Activated naive CD8-positive, alpha-beta T cell treated with anti-CD3 and anti-CD28 coated beads for 36 hours (primary cell): ENCODE measurements at places on chromosomes 7 and 10.

DNA sequence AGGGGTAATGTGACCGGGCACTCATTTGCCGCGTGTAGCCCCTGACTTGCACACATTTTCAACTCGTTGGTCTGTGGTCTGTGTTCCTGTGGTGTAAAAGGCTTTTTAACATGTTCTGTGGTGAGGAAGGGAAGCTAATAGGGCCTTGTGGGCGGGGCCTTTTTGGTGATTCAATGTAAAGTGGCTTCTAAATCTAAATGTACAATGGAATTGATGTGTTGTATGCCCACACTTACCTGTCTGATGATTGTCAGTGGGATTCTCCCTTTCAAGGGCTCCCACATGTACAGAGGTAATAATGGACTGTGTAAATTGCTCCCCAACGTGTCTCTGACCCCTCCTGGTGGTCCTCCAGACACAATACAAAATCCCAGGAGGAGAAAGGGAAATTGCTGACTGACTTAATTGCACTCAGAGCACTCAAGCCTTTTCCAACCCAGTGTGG is 43.1 kb upstream of the GATAD1 start:
- peak; percentile 45 for DNase-seq

- DNase-seq = no peak
Measured at GRCh38 chr7:18806177-18806576, 310.6 kb downstream of the HDAC9 start.

- no peak for DNase-seq
Measured at GRCh38 chr10:3452173-3452626, 279.6 kb upstream of the PITRM1 start.

DNA sequence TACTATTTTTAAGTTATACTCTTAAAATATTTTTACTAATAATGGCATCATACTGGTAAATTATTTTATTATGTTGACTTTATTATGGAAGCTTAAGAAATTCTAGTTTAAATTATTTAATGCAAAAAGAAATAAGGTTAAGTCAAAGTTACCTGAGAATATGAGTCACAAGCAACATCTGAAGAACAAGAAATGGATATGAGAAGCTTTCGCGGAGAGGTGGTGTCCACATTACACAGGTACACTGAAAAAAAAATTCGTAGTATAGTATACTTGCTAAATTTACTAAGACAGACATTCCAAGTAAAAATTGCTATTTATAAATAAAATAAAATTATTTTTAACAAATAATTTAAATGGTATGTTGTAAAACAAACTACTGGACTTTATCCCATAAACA is 143.8 kb downstream of the AVL9 start:
- DNase-seq = no peak

GRCh38 chr7:100791881-100792666 is 35.2 kb downstream of the EPHB4 start:
- no peak for DNase-seq

- DNase-seq = no peak
Measured at GRCh38 chr10:83515001-83515400, 624.3 kb upstream of the GHITM start.

DNA sequence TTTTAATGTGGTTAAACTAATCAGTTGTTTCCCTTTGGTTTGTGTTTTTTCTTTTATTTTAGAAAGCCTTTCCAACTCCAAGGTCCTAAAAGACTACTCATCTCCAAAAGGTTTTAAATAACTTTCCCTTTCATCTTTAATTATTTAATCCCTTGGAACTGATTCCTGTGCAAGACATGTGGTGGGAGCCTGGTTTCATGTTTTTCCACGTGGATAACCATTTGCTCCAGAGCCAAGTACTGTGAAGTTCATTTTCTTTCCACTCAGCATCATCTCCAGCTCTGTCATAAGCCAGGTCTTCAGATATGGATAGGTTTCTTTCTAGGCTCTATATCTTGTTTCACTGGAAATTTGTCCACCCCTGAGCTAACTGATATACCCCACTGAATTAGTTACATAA is 16.7 kb downstream of the PPP1R3C start:
- DNase-seq = no peak

DNA sequence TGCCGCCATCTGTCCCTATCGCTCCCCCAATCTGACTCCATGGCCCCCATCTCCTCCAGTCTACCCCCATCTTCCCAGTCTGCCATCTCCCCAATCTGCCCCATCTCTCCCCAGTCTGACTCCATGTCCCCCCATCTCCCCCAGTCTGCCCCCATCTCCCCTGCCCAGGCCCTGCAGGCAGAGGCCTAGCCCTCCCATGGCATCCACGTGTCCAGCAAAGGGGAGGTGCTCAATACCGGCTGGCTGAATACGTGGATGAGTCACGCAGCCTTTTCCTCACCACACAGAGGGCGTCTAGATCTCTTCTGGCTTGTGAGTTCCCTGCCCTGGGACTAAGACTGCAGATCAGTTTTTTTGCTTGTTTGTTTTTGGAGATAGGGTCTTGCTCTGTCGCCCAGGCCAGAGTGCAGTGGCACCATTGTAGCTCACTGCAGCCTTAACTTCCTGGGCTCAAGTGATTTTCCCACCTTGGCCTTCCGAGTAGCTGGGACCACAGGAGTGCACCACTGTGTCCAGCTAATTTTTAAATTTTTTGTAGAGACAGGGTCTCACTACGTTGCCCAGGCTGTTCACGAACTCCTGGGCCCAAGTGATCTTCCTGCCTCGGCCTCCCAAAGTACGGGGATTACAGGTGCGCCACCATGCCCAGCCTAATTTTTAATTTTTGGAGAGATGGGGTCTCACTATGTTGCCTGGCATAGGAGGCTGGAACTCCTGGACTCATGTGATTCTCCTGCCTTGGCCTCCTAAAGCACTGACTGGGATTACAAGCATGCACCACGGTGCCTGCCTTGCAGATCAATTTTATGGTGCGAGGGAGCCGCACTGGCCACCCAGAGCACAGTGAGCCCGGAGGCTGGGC is 15.3 kb upstream of the GPR146 start:
- DNase-seq = peak; percentile 74

- DNase-seq = no peak
Measured at GRCh38 chr7:136665878-136666509, 202.5 kb upstream of the CHRM2 start.

- DNase-seq = no peak
Measured at GRCh38 chr7:28112467-28112866, 68.1 kb downstream of the JAZF1 start.

DNA sequence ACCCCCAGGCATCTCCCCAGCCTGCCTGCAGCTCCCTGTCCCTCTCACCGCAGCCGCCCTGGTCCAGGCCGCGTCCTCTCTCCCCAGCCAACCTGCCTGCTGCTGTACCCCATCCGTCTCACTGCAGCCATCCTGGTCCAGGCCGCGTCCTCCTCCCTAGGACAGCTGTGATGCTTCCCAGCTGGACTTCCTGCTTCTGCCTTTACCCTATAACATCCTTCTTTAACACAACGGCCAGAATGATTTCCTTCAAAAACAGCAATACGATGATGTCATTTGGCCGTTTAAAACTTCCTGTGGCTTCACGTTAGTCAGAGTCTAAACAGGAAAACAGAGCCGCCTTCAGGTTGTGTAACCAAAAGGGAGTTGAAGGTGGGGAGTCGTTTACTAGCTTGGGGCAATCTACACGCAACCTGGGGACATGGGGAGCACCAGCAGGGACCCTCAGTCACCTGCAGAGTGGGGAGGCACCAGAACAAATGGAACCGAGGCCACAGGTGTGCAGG is 32.2 kb upstream of the ZFAND2A start:
- DNase-seq = no peak

- DNase-seq = no peak
Measured at GRCh38 chr7:116630932-116631671, 40.9 kb upstream of the MET start.

DNA sequence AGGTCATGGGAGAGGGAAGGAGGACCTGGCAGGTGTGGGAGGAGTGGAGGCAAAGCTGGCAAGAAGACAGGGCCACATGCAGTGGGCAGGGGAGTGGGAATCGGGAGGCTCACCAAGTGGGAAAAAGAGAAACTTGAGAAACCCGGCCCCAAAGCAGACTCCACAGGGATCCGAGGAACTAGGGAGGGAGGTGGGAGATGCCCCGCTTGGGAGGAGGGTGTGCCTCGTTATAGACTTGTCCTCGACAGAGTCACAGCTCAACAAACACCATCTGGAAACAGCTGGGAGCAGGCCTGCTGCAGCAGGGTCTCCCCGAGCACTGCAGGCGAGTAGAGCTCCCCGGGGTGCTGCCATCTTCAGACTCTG is 54.8 kb downstream of the MKI67 start:
- DNase-seq = no peak

- no peak for DNase-seq
Measured at GRCh38 chr10:49803988-49804387, 41.9 kb upstream of the OGDHL start.

DNA sequence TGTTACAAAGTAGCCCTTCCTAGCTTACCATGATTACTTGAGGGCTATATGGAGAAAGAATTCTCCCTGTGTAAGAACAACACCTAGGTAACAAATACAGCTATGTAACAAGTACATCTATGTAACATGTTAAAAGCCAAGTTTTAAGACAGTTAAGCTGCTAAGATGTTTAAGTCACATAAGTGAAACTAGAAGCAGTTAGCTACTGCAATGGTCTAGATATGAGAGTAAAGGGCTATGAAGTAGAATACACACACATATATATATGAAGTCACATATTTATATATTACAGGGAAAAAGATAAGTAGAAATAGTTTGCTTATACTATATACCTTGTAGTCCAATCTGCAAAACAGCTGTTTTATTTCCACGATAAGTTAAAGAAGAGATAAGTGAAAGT is 14.4 kb downstream of the POT1 start:
- no peak for DNase-seq

- no peak for DNase-seq
Measured at GRCh38 chr10:44947371-44948152, 12.0 kb upstream of the RASSF4 start.

DNA sequence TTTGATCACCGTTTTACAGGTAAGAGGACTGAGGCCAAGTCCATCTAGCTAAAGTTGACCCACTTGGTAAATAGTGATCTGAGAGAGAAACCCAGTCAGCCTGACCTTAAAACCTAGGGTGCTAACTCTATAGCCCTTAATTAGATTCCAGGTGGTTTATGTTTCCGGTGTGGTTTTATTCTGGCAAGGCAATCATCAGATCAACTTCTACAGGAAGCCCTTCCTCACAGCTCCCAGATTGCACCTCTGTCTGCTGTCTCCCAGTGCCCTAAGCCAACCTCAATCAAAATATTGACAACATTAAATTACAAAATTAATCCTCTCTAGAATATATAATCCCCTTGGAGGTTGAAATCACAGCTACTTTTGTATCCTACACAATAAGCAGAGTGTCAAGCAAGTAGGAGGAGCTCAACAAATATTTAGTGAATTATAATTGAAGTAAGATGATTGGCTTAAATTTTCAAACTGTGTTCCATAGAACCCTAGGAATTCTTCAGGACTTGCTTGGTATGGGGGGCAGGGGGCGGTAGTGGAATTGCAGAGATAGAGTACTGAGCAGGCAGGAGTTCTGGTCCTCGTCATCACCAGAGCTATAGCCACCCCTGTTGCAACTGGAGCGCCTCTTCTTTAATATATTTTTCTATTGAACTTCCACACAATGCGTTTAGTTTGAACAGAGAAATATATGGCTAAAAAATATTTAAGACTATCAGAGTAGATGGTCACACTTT is 692.8 kb upstream of the LRRN3 start:
- DNase-seq = no peak

- no peak for DNase-seq
Measured at GRCh38 chr7:55239406-55239805, 125.7 kb upstream of the LANCL2 start.

- DNase-seq = peak; percentile 60
Measured at GRCh38 chr7:92809760-92810573, 26.4 kb downstream of the CDK6 start.

DNA sequence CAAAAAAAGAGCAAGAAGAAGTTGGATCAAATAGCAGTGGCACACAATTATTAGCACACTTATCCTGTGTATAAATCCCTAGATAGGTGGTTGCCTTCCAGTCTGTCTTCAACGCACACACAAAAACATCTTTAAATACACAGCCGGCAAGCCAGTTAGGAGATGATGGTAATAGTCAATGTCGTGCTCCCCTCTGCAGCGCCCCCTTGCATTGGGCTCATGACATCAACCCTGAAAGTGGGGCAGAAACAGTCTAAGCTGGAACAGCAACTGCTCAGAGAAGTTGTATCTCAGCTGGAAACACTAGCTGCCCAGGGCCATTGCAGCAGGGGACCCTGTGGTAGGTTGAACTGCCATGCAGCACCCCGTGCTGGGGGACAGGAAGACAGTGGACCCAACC is 179.5 kb upstream of the YAE1 start:
- no peak for DNase-seq

DNA sequence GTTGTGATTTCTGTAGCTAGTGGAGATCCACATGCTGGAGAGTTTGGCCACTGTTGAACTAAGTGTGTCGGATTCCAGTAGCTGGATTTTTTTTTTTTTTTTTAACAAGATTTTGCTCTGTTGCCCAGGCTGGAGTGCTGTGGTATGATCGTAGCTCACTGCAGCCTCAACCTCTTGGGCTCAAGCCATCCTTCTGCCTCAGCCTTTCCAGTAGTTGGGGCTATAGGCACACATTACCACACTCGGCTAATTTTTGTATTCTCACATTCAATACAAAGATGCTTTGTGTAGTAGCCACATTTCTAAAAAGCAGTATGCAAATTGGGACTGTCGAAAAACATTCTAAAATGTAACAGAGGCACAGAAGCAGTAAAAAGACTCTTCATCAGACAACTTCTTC is 63.5 kb downstream of the RABGEF1 start:
- DNase-seq = no peak

- no peak for DNase-seq
Measured at GRCh38 chr10:113420733-113421675, 131.8 kb upstream of the HABP2 start.

DNA sequence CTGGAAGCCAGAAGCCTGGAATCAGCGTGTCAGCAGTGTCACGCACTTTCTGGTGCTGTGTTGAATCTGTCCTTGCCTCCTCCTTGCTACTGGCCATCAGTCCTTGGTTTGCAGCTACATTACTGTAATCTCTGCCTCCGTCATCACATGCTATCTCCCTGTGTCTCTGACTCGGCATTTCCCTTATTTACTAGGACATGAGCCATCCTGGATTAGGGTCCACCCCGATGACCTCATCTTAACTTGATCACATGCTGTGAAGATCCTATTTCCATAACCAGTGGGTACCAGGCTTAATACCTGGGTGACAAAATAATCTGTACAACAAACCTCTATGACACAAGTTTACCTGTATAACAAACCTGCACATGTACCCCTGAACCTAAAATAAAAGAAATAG is 518.0 kb upstream of the KLF6 start:
- DNase-seq = no peak

- no peak for DNase-seq
Measured at GRCh38 chr7:143882020-143882603, 19.9 kb downstream of the TCAF1 start.

DNA sequence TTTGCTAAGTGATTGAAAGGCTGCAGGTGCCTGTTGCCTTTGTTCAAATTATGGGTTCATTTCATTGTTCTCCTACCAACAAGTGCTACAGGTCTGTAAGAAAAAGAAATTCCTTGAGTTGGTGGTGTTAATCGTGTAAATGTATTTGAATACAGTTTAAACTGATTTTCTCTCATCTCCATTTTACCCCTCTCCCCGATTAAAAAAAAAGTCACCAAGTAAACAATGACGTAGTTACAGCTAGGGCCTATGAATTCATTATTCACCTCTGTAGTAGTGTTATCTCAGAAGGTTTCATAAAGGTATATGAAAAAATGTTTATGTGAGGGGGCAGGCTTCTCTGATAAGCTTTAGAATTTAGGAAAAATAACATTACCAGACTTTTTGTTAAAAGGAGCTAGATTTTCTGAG is 1.1 kb downstream of the REEP3 start:
- no peak for DNase-seq

- no peak for DNase-seq
Measured at GRCh38 chr7:134515569-134516468, 11.5 kb upstream of the AKR1B10 start.

GRCh38 chr7:6286486-6286885 is 14.1 kb upstream of the CYTH3 start:
- no peak for DNase-seq
